ENCODE measurements at places on chromosomes 2 and 18.
A peak's percentile ranks its signal among the peaks of the same experiment; 100 is the strongest.

- H3K27ac ChIP-seq: no peak overlapping the region
- no peaks in the 10 kb centered on the region for H3K4me1 ChIP-seq
- H3K4me3 ChIP-seq: no peak overlapping the region
- no peaks in the 10 kb centered on the region for H3K27me3 ChIP-seq
- no peak for DNase-seq
- no peaks in the 10 kb centered on the region for H3K36me3 ChIP-seq
Measured at GRCh38 chr2:193357508-193357907, 1162.8 kb upstream of the TMEFF2 start.

DNA sequence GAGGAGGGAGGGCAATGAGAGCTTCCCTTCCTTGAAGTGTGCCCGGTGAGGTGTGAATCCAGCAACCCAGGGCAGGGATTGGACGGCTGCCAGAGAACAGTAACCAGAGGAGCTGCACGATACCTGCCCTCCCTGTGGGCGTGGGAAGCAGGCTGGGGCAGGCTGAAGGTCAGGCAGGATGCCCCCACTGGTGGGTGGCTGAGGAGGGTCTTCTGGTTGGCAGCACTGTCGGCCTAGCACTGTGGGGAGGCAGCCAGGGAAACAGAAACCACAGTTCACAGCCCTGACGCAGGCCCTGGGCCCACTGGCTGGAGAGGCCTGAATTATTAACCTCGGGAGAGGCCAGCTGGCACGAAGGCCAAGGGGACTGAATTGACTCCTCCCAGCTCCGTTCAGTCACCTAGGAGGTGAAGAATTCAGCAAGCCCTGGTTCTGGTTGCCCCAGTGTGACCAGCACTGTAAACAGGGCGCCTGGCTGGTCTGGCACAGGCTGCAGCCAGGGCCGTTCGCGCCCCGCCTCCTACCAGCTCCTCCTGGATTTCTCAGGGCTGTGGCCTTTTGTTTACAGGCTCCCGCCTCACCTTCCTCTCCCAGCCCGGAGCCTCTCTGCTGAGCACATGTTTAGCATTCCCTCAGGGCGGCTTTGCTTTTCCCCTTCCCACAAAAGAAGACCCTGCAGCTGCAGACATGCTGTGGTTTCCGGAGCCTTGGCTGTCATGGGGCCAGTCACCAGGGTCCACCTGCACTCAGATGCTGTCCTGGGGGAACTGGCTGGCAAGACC lies 97.8 kb downstream of the B3GNT2 start:
- H3K36me3 ChIP-seq: no peaks in the 10 kb centered on the region
- H3K4me3 ChIP-seq: no peak overlapping the region
- no peaks in the 10 kb centered on the region for H3K27me3 ChIP-seq
- peaks cover 25% of the 10 kb centered on the region for H3K4me1 ChIP-seq
- H3K27ac ChIP-seq: peak overlapping the region; percentile 83
- DNase-seq: peak; percentile 91

- no peak overlapping the region for H3K27ac ChIP-seq
- no peak for DNase-seq
- no peaks in the 10 kb centered on the region for H3K27me3 ChIP-seq
- H3K36me3 ChIP-seq: peaks cover 35% of the 10 kb centered on the region
- H3K4me3 ChIP-seq: no peak overlapping the region
Measured at GRCh38 chr2:46999857-47000678, 84.5 kb upstream of the MCFD2 start.

DNA sequence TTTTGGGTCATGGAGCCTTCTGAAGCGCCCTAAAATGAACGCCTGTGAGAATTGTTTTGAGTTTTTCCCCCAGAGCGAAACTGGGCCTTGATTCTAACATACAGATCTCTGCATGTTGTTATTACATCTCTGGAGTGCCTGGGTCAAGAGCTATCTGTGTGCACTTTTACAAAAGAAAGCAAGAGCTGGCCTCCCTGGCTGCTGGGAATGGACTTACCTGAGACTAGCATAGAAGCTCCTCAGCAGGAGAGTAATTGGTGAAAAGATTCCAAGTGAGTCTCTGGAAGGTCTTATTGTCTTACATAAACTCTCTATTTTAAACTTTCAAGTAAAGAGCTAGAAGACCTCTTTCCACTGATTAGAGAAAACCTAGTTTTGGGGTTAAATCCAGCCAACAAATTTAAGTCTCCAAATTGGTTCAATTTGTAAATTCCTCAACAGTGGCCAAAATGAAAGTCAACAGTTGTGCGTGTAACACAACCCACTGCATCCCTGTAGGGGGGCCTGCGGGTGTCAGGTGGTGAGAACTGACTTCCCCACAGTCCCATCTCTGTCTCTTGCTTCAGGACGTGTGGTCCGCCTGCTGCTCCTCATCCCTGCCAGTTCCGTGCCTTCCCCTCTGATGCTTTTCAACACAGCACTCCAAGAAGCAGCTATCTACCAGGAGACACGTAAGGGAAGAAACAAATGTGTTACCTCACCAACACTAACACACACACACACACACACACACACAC lies 206.1 kb downstream of the SH3BP4 start:
- no peaks in the 10 kb centered on the region for H3K27me3 ChIP-seq
- no peak for DNase-seq
- H3K4me3 ChIP-seq: no peak overlapping the region

- H3K36me3 ChIP-seq: no peaks in the 10 kb centered on the region
- DNase-seq: no peak
- H3K27me3 ChIP-seq: no peaks in the 10 kb centered on the region
- peaks cover 10% of the 10 kb centered on the region for H3K4me1 ChIP-seq
- H3K4me3 ChIP-seq: no peak overlapping the region
Measured at GRCh38 chr2:187505065-187505672, 49.1 kb downstream of the TFPI start.

Measured in upper lobe of left lung (tissue), 6 donors.